ENCODE measurements at places on chromosomes 13 and 19.
A peak's percentile ranks its signal among the peaks of the same experiment; 100 is the strongest.

DNA sequence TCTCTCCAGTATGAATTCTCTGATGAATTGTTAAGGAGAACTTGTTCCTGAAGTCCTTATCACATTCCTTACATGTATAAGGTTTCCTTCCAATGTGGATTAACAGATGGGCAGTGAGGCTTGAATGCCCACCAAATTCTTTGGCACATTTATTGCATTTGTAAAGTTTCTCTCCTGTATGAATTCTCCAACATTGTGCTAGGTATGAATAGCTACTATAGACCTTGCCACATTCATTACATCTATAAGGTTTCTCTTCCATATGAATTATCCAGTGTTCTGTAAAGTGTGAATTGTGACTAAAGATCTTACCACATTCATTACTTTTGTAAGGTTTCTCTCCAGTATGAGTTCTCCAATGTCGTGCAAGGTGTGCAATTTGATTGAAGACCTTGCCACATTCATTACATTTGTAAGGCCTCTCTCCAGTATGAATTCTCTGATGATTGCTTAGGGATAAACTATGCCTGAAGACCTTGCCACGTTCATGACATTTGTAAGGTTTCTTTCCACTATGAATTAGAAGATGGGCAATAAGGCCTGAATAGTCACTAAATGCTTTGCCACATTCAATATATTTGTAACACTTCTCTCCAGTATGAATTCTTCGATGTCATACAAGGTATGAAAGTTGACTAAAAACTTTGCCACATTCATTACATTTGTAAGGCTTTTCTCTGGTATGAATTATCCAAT is 20.4 kb downstream of the ZNF578 start:
- no peak for DNase-seq

GRCh38 chr19:22634450-22634827 is 315 bp downstream of the ZNF492 start:
- peak; percentile 0 for DNase-seq

DNA sequence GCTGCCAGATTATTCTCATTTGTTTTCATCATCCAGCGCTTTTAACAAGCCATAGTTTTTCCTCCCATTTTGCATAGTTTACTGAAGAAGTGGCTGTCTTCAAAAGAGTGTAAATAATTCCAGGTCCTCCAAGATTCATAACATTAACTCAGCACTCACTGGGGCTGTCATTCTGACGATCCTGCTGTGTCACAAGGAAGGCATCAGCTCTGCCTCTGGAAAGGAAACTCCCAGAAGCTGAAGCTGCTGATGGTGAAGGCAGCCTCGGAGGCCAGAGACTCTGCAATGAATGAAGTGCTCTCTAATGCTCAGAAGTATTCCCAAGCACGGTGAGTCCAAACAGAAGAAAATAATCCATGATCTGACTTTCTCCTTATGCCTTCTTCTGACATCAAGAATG is 60.0 kb downstream of the FLT1 start:
- no peak for DNase-seq

GRCh38 chr13:105184201-105184600 is 1351.3 kb downstream of the EFNB2 start:
- peak; percentile 83 for DNase-seq

- DNase-seq = no peak
Measured at GRCh38 chr19:46206176-46206575, 23.4 kb upstream of the IGFL1 start.

GRCh38 chr13:106768991-106769390 is 201.1 kb upstream of the ARGLU1 start:
- DNase-seq = no peak

DNA sequence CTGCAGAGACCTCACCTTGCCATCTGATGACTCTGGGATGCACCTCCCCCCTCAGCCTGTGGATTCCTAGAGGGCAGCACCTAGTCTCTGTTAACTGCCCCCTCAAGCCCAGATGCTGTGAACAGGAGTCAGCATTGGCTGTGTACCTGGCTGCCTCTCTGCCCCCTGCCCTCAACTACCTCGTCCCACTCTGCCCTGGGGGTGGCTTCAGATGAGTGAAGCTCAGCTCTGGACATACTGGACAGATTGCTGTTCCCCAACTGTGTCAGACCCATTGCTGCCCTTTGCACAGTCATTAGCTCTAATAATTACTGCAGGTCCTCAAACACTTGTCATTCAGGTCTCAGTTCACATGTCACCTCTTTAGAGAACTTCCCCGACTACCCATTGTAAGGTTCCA is 182.1 kb upstream of the TSHZ3 start:
- DNase-seq = no peak

DNA sequence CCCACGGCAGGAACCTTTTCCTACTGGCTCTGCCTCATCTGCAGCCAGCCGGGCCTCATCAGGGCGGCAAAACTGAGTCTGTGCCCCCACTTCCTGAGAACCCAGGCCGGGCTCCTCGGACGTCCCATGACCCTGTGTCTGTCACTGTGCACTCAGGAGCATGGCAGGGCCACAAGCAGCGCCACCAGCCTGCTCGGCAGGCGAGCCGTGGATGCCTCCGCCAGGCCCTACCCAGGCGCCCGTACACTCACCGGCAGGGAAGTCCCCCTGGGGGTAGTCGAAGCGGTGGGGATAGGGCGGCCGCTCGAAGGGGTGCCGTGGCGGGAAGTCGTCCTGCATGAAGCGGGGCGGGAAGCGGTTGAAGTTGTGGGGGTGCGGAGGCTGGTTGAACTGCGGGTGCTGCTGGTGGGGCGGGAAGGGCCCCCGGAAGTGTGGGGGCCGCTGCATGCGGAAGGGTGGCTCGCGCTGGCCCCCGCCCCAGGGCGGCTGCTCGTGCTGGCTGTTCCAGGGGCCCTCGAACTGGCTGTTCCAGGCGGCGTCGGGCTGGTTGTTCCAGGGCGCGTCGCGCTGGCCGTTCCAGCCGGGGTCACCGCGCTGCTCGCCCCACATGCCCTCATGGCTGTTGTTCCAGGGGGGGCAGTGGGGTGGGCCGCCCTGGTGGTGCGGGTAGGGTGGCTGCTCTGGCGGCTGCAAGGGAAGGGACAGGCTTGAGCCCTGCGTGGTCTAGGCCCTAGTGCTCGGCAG is 17.1 kb downstream of the CHERP start:
- no peak for DNase-seq

GRCh38 chr19:33609353-33609752 is 12.4 kb upstream of the CHST8 start:
- no peak for DNase-seq

GRCh38 chr19:7823686-7824301 is 6.2 kb upstream of the EVI5L start:
- no peak for DNase-seq

DNA sequence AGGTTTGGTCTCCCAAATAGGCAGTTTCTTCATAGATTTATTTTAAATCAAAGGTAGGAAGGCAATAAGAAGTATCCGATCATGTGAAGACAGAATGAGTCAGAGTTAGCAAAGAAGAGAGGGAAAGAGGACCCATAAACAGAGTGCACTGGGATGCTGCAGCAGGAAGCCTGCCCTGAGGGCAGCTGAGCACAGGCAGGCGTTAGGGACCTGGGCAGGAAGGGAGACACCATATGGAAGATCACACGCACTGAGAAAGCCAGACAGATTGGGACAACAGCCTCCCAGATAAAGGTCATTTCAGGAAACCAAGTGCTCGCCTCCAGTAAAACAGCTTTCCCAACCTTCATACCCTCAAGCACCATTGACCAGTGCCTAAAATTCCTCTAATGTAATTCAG is 598.0 kb downstream of the EFNB2 start:
- no peak for DNase-seq

- DNase-seq = no peak
Measured at GRCh38 chr13:31101472-31102170, 60.1 kb downstream of the HSPH1 start.

DNA sequence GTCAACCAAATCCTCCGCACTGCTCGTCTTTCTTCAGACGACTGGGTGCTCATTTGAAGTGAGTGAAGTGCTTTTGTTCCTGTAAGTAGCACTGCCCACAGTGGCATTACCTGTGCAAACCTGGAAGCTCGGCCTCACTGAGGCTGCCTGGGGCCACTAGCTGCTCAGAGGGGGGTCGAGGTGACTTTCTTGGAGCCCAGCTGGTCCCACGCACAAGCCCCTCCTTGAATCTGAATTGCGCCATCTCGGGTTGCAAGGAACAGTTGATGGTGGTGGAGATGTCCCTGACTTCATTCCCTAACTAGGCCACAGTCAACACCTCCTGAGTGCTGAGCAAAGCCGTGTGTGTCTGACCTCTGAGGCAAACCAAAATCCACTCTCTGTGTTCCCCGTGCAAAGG is 79.3 kb upstream of the GPR183 start:
- no peak for DNase-seq

GRCh38 chr19:14563989-14564651 is 7.7 kb downstream of the NDUFB7 start:
- DNase-seq = no peak

DNA sequence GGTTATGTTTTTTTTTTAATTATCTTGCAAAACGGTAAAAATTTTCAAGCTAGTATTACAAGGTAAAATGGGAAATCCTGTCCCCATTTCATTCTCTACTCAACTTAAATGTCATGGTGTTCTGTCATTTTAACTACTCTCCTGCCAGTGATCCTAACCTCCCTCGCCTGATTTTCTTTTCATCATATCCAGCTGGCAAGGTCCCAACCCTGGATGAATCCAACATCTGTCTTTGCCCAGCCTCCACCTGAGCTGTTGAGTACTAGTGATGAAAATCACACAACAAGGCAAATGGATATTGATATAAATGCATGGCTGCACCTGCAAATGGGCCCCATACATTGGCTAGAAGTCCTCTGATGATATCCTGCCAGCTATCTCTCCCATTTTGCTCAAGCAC is 6.9 kb upstream of the CDK8 start:
- DNase-seq = no peak

DNA sequence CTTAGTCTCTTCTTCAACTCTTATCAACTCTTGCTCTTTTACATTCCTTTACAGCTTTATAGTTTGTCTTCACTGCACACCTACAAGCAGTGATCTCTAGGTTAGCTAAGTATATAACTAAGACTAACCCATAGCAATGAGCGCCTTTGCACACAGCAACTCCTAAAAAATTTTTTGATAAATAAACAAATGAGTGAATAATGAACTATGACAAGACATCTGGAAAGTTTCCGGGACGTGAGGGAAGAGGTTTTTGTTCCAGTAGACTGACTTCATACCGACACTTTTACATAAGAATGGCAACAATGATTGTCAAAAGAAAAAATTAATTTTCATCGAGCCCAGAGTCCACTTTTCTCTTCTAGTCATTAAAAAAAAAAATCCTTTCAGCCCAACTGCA is 98.3 kb downstream of the ELF1 start:
- DNase-seq = no peak

DNA sequence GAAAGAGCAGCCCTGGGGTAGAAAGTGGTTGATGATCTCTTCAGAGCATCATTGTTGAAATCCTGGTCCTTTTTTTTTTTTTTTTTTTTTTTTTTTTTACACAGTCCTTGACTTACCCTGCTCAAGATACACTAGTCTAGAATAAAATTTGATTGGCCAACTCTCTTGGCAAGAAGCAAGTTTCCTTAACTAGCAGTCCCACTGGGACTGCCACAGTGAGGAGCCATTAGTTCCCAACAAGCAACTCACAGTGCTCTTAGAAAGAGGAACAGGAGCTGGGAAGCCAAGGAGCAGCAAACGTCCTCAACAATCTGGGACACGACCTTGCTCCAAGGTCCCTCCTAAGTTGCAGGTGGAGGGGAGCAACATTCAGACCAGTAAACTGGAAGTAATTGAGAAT is 47.9 kb upstream of the INTS6 start:
- DNase-seq = no peak

- no peak for DNase-seq
Measured at GRCh38 chr19:6743714-6744380, 4.4 kb downstream of the TRIP10 start.

DNA sequence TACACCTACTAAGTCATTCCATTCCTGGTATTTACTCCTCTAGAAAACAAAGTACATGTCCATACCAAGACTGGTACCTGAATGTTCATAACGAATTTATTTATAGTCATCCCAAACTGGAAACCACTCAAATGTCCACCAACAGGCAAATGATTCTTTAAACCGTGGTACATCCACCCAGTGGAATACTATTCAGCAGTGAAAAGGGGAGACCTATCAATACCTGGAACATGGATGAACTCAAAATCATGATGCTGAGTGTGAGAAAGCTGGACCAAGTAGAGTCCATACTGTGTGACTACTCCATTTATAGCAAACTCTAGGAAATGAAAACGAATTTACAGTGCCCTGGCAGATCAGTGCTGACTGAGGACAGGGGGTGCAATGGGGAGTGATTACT is 11.9 kb upstream of the NAPA start:
- DNase-seq = no peak

- no peak for DNase-seq
Measured at GRCh38 chr13:67140006-67140405, 90.1 kb downstream of the PCDH9 start.

- no peak for DNase-seq
Measured at GRCh38 chr13:21232196-21232595, 55.7 kb downstream of the MRPL57 start.

- DNase-seq = peak; percentile 81
Measured at GRCh38 chr13:113837560-113838355, 26.1 kb downstream of the GAS6 start.

DNA sequence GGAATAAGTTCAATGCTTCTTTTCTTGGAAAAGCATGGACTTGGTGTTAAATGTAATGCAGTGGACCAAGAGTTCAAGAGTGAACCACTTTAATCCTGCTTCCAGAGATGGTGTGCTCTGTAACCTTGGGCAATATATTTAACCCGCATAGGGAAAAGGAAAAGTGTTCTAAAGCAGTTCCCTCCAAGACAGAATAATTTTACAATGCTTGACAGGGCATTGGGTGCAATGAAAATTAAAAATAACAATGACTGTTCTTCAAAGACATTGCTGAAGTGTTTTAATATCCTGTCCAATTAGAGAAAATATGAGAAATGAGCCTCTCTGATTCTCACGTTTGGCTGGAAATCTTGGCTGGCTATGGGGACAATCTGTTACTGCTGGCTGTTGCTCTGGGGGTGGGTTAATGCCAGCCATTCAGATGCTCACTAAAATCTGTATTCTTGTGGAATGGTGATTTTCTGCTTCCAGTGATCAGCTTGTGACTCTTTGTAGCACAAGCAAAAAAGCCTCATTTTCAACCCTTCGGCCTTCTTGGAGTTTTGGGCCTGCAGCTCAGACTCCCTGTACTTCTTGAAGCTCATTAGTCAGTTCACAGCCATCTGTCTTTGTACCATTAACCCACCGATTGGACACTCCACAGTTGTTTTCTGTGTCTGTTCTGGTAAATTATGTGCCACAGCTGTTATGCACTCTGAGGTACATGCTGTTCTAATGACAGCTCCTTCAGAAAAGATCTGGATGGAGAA is 310.6 kb downstream of the LMO7 start:
- no peak for DNase-seq

DNA sequence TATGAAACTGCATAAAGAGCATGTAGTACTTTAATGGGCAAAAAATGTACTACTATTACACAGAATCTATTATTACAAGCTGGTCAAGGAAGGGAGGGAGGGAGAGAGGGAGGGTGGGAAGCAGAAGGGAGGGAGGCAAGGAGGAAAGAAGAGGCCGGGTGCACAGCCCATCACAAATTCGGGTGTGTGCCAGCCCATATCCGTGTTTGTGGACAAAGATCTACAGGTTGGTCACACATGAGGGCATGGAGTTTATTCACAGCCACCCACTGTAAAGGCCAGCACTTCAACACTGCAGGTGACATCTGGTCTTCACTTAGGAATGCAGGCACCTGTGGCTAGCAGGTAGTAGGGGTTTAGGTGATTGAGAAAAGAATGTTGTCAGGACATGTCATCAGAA is 352.5 kb upstream of the NBEA start:
- DNase-seq = no peak

All from foreskin melanocyte (primary cell).